ENCODE measurements at places on chromosomes 16 and 17. TPM values are rescaled to one million over a fixed set of nuclear protein-coding genes. Genes with fewer than 3 reads are reported as not detected.

DNA sequence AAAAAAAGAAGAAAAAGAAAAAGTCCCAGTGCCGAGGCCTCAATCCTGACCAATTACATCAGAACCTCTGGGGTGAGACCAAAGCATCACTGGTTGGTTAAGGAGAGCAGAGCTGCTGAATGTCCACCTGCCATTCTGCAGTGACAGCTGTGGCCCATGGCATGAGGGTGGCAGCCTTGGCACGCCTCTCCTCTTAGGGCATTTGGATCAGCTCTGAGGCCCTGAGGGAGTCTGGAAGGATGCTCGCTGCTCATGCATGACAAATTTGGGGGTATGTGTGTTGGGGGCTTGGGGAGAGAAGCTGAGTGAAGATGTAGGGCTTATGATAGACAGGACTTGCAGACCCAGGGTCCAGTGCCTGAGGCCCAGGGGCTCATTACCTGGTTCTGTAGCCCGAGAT is 26.3 kb downstream of the MYLK3 start:
- no peak for DNase-seq
- H3K27me3 ChIP-seq = no peaks in the 10 kb centered on the region
- no peaks in the 10 kb centered on the region for H3K36me3 ChIP-seq
- H3K27ac ChIP-seq = no peak overlapping the region
- no peak overlapping the region for H3K4me3 ChIP-seq

GRCh38 chr17:18321309-18321708 is 6.2 kb downstream of the SMCR8 start:
- peaks cover 16% of the 10 kb centered on the region for H3K36me3 ChIP-seq
- peaks cover 19% of the 10 kb centered on the region for H3K4me1 ChIP-seq
- H3K27me3 ChIP-seq = no peaks in the 10 kb centered on the region
- H3K4me3 ChIP-seq = no peak overlapping the region

Gene MYO1C
- total RNA-seq = 132 TPM

Gene MC1R
- 9.2 TPM for total RNA-seq

Gene PABPN1L
- not detected for total RNA-seq

DNA sequence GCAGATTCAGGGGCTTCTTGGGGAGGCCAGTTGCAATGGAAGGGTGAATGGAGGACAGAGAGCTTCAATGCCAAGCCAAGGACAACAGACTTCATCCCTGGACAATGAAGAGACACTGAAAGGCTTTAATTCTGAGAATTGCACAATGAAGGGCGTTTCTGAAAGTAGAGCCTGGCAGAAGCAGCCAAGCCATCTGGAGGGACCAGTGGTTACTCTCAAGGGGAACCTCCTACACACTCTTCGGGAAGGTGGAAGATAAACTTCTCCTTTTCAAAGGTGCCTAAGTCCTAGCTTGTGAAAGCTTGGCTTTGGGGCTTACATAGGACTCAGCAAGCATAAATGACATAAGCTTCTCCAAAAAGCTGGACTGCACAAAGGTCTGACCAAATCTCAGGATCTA is 6.2 kb upstream of the CES1 start:
- H3K27me3 ChIP-seq = no peaks in the 10 kb centered on the region
- H3K4me1 ChIP-seq = no peaks in the 10 kb centered on the region
- H3K36me3 ChIP-seq = no peaks in the 10 kb centered on the region
- H3K27ac ChIP-seq = no peak overlapping the region
- DNase-seq = no peak

- no peaks in the 10 kb centered on the region for H3K27me3 ChIP-seq
- DNase-seq = no peak
- H3K27ac ChIP-seq = no peak overlapping the region
- H3K4me1 ChIP-seq = no peaks in the 10 kb centered on the region
These were observed 40.6 kb downstream of the ABCA10 start for GRCh38 chr17:69188064-69188463.

Gene PIK3R5
- total RNA-seq = 0.30 TPM

- no peak overlapping the region for H3K4me3 ChIP-seq
- DNase-seq = no peak
- no peaks in the 10 kb centered on the region for H3K4me1 ChIP-seq
- H3K27ac ChIP-seq = no peak overlapping the region
- H3K36me3 ChIP-seq = no peaks in the 10 kb centered on the region
- H3K27me3 ChIP-seq = peaks cover 2% of the 10 kb centered on the region
These were observed 29.7 kb upstream of the PEMT start for GRCh38 chr17:17621254-17621653.
